ENCODE measurements at places on chromosomes 13 and 19.

DNA sequence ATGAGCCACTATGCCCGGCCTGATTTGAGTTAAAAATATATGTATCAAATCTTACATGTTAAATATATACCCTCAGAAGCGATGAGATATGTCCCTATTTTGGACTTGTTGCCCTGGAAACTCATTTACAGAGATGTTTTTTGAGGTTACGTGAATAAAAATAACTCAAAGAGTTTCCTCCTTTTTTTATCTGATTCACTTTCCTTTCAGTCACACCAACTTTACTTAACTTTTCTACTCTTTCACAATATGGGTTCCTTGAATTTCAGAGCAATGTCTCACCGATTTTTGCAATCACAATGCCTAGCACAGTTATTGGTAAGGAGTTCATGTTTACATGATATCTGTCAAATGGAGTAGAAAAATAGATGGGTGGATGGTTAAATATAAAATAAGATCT is 2.3 kb downstream of the OR7C2 start:
- DNase-seq, result no peak

- no peak for DNase-seq
Measured at GRCh38 chr13:77143431-77143830, 116.5 kb upstream of the FBXL3 start.

GRCh38 chr13:92315265-92315664 is 911.3 kb upstream of the GPC6 start:
- no peak for DNase-seq

- DNase-seq, result no peak
Measured at GRCh38 chr19:49924004-49924880, 4.8 kb upstream of the ATF5 start.

DNA sequence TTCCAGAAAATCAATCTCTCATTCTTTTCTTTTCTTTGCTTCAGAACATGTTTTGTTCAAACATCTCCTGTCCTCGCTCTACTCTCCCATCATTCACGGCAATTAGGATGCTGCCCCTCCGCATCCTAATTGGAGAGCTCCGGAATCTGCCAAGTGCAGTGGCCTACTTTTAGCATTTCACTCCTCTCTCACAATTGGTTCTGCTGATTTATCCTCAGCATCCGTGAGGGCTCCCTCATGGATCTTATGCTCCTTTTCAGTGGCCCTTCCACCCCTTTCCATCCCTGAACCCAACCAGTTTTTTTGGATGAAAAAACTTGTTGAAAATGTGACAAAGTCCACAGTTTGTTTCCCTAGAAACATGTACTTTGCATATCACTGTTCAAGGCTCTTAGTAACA is 22.4 kb downstream of the AMER2 start:
- no peak for DNase-seq
